ENCODE measurements at places on chromosomes 4 and X.
A peak's percentile ranks its signal among the peaks of the same experiment; 100 is the strongest.

DNA sequence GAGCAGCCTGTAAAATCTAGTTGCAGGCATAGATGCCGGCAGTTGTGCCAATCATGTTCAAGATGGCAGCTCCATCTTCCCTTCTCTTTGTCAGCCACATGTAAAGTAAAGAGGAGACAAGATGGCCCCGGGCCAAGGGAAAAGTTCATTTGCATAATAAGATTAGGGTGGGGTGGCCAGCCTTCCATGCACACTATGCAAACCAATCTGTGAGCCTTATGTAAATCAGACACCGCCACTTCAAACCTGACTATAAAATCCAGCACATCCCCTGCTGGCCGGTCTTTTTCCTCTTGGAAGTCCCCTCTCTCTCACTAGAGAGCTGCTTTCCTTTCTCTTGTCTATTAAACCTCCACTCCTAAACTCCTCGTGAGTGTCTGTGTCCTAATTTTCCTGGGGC lies 78.9 kb upstream of the CBR4 start:
- DNase-seq, result no peak

DNA sequence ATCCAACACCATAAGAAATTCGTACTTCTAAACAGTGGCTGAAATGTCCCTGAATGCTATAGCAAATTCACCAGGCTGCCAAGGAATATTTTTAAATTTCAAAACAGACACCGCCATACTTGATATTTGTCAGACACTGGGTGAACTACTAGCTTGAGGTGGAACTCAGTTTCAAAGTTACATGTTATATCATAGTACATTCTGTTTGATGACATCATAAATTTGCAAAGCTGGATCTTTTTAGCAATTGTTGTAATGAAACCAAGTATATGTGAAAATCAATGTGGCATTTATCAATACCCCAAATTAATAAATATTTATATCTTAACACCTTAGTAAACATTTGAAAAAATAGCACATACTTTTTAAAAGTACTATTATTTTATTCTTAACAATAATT lies 14.2 kb downstream of the ART3 start:
- DNase-seq, result no peak

GRCh38 chr4:20901851-20902250 lies 201.6 kb downstream of the PACRGL start:
- no peak for DNase-seq

DNA sequence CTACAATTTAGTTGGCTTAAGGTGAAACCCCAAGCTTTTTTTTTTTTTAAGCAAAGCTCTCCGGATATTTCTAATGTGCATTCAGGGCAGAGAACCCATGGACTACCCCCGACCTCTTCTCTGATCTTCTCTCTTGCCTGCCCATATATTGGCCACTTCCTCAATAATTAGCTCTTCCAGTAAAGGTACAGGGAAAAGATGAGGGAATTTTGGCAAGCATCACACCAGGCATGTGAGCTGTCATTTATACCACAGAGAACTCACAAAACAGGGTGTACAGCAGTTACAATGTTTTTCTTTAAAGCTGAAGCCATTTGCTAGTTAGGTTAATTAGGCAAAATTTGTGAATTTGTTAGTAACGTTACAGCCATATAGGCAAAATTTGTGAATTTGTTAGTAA lies 73.3 kb downstream of the GAB1 start:
- DNase-seq, result no peak

GRCh38 chr4:3497523-3498389 lies 34.5 kb downstream of the LRPAP1 start:
- DNase-seq, result no peak

- no peak for DNase-seq
Observed at GRCh38 chr4:185693548-185694215, 118.3 kb downstream of the SORBS2 start.

GRCh38 chr4:180630012-180630665 lies 1613.1 kb upstream of the TENM3 start:
- no peak for DNase-seq

GRCh38 chr4:150033901-150034300 lies 44.3 kb upstream of the DCLK2 start:
- no peak for DNase-seq

GRCh38 chrX:43313035-43313434 lies 343.1 kb upstream of the MAOA start:
- DNase-seq, result no peak

- peak; percentile 54 for DNase-seq
Observed at GRCh38 chr4:72352711-72353110, 216.3 kb downstream of the ADAMTS3 start.

GRCh38 chrX:69154051-69154450 lies 11.2 kb downstream of the PJA1 start:
- DNase-seq, result no peak

DNA sequence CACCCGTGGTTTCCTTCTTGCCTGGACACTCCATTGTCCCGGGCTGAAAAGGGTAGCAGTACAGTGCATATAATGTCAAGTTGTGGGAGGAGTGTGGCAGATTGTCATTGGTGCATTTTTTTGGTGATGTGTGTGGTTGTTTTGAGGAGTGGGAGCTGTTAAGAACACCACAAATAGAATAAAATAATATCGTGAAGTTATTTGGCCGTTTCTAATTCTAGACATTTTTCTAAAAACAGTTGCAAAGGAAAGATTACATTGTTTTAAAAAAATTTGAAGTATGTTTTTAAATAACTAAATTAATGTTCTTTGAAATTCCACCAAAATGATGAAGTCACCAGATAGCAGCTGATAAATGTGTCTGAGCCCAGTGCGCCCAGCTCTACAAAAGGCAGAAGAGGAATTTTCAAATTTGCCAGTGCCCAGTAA lies 1.3 kb downstream of the PKD2 start:
- peak; percentile 45 for DNase-seq

- DNase-seq, result no peak
Observed at GRCh38 chr4:186761393-186761792, 37.7 kb upstream of the FAT1 start.

GRCh38 chr4:128924951-128925350 lies 115.5 kb downstream of the JADE1 start:
- peak; percentile 16 for DNase-seq

DNA sequence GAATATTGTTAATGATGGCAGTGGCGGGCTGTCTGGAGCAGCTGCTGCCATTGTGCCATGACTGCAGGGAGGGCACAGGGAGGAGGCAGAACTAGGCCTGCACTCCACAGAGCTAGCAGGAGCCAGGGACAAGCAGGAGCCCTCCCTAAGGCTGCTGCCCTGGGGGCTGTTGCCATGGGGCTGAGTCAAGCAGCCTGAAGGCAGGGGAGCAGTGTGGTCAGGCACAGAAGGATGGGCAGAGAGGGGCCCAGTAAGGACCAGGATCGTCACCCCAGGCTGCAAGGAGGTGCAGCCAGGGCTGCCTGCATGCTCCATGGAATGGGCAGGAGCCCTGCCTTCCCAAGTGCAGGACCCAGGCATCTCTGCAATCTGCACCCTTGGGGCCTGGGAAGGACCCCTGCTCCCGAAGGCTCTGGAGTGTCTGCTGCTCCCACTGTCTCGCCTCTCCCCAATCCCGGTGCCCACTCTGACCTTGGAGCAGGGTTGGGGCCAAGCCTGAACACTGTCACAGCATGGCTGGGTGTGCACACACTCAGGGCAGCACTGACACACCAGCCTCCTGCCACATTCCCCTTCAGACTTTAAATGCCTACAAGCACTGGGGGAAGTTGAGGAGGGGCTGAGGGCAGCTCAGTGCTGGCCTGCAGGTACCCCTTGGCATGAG lies 98.3 kb upstream of the GALNTL6 start:
- no peak for DNase-seq

DNA sequence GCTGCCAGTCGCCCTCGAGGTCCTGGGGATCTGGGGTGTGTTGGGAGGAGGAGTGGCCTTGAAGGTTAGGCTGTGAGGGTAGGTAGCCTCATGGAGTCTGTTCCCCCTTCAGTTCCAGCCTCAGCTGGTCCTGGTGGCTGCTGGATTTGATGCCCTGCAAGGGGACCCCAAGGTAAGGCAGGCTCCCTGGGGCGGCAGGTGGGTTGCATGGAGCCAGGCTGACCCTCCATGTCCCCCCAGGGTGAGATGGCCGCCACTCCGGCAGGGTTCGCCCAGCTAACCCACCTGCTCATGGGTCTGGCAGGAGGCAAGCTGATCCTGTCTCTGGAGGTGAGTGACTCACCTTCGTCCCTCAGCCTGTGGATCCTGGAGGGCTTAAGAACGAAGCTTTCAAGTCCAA lies 11.6 kb upstream of the ERAS start:
- no peak for DNase-seq

- DNase-seq, result no peak
Observed at GRCh38 chr4:8108261-8108660, 50.4 kb downstream of the ABLIM2 start.

DNA sequence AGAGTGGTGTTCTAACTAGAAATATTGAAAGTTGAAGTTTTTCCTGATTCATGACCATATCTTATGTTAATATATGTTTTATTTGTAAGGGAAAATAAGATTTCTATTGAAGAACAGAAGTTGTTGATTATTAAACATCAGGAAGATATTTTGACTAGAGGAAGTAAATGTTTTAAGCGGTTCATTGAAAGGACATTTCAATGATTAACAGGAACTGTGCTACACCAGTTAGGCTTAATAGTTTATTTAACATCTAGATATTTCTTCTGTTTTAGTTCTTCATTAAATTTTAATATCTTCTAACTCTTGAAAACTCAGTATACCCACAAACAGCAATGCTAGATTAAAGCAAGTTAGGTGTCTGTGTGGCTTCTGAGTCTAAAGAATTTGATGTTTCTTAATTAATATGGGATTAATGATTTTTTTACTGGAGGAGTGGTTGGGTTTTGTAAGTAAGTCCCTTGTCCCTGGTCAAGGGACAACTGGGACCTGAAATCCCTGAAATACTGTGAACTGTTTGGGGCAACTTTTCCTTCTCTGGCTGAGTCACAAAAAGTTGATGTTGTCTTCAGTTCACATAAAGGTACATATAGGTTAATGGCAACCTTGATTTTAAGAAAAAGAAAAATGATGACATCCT lies 42.9 kb upstream of the CYP4V2 start:
- no peak for DNase-seq

DNA sequence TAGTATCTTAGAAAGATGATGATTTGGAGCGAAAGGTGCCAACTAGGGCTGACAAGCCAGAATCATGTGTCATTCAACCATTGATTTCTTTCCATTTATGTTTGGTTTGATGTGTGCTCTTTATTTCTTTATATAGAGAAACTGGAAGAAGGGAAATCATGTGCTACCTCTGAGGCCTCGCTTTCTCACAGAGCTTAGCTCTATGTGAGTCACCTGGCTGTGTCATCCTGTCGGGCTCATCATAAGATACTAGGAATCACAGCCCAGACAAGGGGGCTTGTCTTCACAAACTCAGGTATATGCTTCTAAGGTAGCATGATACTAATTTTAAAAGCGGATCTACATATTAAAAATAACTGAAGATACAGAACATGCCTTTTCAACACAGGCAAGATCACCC lies 81.7 kb upstream of the GPM6B start:
- no peak for DNase-seq
